ENCODE measurements at places on chromosomes 2 and 18.

- DNase-seq = no peak
Observed at GRCh38 chr2:107222466-107222865, 336.5 kb upstream of the ST6GAL2 start.

- no peak for DNase-seq
Observed at GRCh38 chr2:201852462-201852861, 46.1 kb downstream of the CDK15 start.

GRCh38 chr2:14350856-14351255 is 281.7 kb upstream of the LRATD1 start:
- no peak for DNase-seq

- no peak for DNase-seq
Observed at GRCh38 chr2:106115250-106115649, 78.9 kb downstream of the UXS1 start.

DNA sequence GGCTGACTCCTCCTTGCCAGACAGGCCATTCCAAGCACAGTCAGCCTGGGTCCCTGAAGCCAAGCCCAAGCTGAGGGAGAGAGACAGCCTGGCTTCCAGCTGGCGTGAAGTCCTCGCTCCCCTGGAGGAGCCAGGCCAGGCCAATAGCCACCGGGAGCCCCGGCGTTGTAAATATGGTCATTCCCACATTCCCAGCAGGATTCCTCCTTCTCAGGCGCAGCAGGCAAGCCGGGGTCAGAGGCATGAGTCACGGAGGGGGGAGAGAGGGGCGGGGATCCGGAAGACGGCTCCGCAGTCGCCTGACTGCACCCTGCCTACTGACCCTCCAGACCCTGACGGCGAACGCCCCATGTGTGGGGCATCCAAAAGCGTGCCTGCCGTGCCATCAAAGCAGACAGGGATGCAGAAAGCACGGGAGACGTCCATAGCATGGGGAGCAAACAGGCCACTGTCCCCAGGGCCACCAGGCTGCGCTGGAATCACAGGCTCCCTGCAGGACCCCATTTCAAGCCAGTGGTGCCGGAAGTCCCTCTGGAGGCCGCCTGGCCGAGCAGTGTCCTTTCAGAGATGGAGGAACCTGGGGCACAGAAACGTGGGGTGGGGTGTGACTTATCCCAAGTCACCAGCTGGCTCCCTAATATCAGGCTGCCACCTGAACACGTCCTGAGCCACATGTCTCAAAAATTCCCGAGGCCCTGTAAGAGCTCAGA is 48.2 kb downstream of the TWIST2 start:
- no peak for DNase-seq

GRCh38 chr2:85706599-85707296 is 12.6 kb downstream of the GNLY start:
- no peak for DNase-seq

GRCh38 chr2:10333247-10333613 is 30.5 kb downstream of the HPCAL1 start:
- no peak for DNase-seq

- no peak for DNase-seq
Observed at GRCh38 chr18:3874125-3874524, 424.2 kb downstream of the TGIF1 start.

DNA sequence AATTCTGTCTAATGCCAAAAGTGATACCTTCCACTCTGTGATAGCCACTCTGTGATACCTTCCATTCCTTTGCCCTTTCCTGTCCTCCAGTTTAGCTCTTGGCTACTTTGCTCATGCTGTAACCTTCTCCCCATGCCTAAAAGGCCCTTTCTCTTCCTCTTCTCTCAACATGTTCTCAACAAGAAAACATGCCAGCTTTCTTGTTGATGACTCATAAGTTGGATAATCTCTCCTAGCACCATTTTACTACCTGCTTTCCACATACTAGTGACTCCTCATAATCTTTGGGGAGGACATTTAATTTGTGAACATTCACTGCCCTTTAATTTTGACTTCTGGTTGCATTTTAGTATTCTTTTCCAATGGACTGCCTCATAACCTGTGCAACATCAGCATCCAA is 55.9 kb upstream of the NT5C1B start:
- DNase-seq = no peak

GRCh38 chr2:7627583-7627982 is 710.4 kb downstream of the RNF144A start:
- no peak for DNase-seq

GRCh38 chr2:36455788-36456187 is 100.2 kb downstream of the CRIM1 start:
- no peak for DNase-seq

- no peak for DNase-seq
Observed at GRCh38 chr18:11251229-11251890, 102.0 kb upstream of the PIEZO2 start.

DNA sequence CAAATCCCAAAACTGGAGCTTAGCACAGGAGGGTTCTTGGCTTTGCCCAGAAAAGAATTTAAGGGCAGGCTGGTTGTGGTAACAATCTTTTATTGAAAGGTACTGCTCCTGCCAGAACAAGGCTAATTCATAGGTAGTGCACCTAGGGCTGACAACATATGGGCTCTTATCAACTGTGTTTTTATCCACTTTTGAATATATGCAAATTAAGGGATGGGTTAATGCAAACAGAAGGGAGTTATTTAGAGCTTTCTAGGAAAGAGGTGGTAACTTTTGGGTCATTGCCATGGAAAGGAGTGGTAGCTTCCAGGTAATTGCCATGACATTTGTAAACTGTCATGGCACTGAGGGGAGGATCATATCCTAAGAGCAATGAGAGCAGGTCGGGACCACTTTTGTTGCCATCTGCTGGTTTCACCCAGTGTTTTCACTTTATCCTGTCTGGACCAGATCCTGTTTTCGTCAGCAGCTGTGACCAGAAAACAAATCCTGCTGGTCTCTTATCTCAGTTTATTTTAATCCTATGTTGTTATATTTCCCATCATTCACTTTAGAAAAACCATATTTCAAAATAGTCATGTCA is 981 bp downstream of the C2orf66 start:
- no peak for DNase-seq

DNA sequence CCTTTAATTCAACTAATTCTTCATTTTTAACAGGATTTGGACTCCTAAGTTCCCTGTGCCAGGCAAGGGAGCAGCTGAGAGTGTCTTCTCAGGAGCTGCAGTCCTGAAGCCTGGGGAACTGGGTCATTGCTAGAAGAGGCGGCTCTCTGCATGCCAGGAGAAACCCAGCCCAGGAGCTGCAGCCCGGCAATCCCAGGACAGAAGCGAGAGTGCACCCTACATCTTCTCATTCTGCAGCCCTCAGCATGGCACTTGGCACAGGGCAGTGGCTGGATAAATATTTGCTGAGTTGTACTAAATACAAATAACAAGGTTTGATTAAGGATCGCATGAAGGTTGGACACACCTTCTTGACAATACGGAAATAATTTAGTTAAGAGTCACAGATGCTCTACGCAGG is 244.9 kb upstream of the PXDN start:
- DNase-seq = no peak

GRCh38 chr2:102983786-102984185 is 222.0 kb downstream of the TMEM182 start:
- no peak for DNase-seq

- DNase-seq = no peak
Observed at GRCh38 chr2:218748741-218749441, 33.1 kb upstream of the CYP27A1 start.

DNA sequence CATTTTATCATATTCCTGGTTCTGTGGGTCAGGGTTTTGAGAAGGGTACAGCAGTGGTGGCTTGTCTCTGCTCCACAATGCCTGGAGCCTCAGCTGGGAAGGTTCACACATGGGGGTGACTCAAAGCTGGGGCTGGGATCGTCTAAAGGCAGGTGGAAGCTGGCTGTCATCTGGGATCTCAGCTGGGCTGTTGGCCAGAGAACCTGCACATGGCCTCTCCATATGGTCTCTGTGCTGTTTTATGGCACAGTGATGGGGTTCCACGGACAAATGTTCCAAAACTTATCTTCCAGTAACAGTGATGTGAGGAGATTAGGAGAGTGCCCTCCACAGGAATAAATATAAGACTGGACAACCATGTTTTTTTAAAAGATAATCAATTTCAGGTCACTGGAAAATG is 191.4 kb downstream of the SS18 start:
- no peak for DNase-seq

- no peak for DNase-seq
Observed at GRCh38 chr2:8675543-8675942, 6.3 kb upstream of the ID2 start.

DNA sequence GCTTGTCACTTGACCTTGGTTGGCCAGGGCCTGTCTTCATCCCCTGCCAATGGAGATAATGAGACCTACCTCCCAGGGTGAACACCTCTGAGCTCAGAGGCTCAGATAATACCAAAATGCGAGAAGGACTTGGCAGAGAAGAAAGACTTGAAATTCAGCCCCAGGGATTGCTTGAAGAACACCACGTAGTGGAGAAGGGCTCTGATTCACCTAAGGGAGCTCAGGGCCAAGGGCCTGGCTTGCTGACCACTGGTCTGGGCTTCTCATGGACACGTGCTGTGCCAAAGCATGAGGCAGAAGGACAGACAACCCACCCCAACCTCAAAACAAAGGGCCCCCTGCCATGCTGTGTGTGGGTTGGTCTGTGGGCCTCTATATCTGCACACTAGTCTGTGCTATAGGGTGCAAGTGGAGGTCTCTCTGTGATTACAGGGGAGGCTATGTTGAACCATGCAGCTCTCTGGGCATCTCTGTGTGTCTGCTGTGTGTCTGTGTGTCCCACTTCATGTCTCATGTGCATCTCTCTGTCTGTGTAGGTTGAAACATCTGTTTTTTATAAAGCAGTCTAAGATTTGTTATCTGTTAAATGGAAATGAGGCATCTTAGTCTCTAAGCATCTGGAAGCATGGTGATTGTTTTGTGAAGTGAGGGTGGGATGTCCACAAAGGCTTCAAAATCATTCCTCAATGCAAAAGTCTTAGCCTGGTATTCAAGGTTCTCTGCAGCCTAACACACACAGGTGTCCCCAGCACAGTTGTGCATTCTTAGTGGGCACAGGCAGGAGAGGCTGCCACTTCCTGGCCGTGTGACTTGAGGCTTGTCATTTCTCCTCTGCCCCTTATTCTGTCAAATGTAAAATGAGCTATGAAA is 61.0 kb upstream of the EPAS1 start:
- no peak for DNase-seq

DNA sequence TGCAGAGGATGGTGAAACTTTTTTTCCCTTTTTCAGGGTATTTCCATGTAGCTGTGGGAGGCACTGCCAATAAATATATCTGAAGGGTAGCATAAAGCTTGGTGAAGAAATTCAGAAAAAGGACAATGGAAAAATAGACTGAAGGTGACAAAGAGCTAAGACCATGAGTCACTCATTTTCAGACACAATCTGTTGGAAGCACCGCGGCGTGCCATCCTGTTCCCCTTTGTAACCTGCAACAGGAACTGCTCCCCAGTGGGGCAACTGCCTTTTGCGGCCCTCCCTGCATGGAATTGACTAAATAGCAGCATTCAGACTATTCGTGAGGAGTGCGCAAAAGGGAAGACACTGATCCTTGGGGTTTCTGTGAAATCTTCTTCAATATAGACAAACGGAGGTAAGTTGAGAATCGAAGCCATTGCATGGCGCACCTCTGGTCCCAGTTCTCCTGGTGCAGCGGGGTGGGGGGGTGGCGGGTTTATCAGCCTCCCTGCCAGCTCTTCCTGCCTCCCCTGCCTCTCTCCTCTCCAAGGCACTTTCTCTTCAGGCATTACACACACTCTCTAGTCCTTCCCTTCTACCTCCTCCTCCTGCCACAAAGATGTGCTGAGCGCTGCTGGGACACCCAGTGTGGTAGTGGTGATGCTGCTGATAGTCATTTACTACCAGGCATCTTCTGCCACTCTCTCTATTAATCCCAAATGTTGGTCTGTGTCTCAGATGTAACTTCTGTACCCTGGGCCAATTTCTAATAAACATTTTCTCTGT is 126.2 kb upstream of the TMEM200C start:
- DNase-seq = no peak

GRCh38 chr18:5534845-5535244 is 9.0 kb downstream of the EPB41L3 start:
- no peak for DNase-seq

DNA sequence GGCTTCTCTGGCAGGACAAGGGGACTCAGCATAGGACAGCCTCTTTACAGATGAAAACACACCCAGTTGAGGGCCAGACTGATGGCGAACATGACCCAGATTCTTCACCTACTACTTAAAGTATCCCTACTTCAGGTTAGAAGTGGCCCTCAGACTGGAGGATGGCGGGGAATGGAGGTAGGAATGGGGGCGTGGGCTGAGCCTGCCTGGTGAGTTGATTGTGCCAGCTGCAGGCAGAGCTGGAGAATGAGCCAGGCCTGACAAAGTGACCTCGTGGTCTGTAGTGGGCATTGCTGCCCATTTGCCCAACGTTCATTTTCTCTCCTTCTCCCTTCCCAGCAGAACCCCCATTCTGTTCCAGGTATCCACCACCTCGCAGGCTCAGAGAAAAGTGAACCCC is 186.1 kb downstream of the KLHL29 start:
- no peak for DNase-seq

- DNase-seq = no peak
Observed at GRCh38 chr2:205750797-205751196, 68.5 kb downstream of the NRP2 start.

DNA sequence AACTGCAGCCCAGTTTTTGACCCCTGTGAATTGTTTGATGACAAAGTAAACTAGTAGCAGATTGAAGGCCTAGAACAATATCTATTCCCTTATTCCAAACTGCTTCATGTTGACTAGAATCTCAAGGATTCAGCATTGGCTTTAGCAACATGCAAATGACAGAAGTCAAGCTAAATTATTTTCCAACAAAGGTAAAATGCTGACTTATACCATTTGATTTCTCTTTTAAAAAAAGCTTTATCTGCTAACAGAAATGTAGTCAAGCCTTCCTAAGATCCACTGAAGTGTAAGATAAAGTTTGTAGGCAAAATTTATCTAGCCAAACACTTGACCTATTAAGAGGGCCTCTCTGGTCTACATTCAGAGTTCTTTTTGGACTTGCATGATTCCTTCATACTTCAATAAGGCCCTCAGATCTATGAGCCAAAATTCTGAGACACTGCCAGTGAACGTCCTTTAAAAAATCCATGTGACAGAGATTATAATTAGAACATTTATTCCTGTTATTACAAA is 9.5 kb upstream of the CYBRD1 start:
- no peak for DNase-seq

DNA sequence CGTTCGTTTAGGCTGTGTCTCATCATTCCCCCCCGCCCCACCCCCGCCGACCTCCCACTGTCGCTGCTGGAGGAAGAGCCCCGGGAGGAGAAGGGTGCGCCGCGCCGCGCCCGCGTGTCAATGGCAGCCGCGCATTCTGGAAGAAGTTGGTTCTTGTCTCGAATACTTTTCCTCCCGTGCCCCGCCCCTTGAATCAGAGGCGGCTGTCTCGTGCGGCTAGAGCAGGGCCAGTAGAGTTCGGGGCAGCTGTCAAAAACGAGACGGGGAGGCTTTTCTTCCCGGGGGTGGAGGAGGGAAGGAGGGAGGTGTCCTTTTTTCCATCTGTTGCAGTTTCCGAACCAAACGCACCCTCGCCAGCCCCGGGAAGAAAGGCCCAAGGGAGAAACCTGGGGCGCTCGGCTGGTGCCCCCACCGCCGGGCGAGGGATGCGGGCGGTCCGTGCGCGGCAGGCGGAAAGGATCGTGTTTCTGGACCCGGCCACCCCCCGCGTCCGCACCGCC is 410 bp upstream of the TGIF1 start:
- DNase-seq = peak; percentile 71
